ENCODE measurements at places on chromosomes 6 and 20.

DNA sequence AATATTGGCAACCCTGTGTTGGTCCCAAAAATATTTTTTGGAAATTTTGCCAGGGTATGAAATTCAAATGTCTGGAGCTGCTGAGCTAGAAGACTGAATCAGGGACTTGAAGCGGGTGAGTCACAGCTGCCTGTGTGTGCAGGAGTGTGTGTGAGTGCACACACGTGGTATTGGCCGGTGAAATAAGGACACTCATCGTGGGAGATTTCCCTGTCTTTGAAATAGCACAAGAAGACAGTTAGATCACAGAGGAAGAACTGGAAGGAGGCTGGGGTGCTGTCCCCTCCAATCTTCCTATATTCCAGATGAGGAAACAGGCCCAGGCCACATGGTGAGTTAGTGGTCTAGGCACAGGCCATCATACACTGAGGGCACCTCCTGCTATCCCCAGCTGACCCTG lies 123.8 kb upstream of the MLN start:
- no peak for DNase-seq

DNA sequence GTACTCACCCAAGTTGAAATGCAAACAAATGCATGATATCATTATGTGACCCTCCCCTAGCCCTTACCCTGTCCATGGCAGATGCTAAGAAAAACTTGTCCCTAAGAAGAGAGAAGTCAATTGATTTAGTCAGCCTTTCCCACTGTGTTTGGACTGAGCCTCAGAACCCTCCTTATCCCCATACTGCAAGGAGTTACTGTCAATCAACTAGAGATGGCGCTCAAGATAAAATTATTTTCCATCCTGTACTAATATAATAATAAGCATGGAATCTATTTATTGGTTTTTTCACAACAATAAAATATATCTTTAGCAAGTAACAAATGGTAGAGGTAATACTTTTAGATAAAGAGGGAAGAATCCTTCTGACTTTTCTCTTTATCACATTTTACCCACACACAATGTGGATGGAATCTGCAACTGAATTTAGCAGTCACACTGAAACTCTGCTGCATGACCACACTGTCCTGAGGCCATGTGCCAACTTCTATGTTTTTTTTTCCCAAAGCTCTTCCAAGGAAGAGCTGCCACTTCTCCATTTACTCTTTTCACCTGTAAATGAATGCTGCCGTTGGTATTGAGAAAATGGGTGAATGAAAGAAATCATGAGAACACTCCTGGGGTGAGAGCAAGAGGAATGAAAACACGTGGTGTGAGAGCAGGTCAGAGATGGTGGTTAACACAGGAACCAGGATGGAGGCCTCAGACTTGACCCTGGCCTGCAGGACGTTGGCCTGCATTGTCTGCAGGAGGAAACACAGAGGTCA lies 10.5 kb downstream of the NT5E start:
- DNase-seq, result no peak

DNA sequence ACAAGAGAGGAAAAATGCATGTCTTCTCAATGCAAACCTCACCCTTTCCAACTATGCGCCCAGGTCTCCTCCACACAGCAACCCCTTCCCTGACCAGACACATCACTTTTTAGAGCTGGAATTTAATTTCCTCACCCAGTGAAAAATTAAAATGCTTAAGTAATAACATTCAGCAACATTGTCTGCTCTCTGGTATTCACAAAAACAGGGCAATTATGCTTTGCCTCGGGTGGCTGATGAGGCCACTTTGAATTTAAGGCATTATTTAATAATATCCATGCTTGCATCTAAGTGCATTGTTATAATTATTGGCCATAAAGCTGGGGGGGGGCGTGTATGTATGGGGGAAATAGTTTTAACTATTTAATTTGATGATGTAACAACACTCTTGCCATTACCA lies 777.8 kb upstream of the NRSN1 start:
- DNase-seq, result no peak

GRCh38 chr6:77368660-77369313 lies 94.5 kb downstream of the HTR1B start:
- DNase-seq, result no peak

DNA sequence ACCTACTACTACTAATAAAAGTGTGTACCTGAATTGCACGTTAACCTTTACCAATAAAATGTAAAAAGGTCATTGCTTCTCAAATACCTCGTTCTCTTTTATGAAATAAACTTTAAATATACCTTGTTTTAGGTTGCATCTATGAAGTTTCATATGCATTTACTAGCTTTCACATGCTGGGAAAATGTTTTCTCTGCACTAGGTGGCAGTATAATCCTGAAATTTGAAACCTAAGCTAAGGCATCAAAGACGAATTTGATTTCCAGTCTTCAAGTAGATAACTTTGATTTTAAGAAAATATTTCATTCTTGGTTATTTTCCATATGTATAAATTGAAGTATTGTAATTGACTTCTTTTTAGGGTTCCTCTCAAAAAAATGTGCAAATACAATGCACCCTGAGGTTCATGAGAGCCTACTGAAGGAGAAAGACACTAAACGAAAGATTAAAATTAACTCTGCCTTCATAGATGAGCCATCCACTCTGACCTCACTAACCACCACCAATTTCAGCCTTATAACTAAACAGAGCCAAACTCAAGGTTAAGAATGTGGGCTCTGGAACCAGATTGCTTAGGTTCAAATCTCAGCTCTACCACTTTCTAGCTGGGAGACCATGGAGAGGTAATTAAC lies 7.3 kb upstream of the COL9A1 start:
- DNase-seq, result peak; percentile 53

DNA sequence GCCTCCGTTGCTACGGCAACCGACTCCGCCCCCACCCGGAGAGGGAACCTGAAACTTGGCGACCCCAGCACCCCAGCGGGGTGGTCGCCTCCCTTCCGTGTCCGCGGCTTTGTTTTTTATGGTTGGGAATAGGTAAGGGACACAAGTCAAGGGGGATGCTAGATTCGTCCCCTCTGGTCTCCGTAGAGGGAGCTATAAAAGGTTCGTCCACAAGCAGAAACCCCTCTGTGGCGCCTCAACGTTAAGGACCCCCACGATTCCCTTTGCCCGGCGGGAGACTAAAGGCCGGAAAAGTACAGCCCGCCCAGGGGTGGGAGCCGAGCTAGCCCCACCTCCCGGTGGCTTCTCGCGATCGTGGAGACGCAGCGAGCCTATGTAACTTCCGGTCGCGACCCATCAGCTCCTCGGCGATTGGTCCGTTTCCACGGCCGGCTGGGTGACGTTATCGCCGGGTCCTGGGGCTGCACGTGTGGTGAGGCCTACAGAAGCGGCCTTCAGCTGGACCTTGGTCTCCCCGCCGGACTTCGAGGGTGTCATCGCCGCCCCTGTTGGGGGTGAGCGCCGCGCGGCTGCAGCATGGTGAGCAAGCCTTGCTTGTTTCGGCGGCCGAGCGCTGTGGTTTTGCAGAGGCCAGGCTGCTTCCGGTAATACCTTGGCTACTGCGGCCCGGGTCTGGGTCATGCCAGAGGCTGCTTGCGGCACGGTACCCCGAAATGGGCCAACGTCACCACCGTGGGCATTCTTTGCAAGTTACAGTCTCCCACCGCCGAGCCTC lies at the start of gene LTV1:
TSS of gene LTV1 (plus strand) at position 437 of the 775 bp plus-strand sequence. CDS start at position 577, 140 bp downstream.
- peak; percentile 92 for DNase-seq

- DNase-seq, result no peak
Observed at GRCh38 chr6:100346203-100346602, 118.5 kb downstream of the SIM1 start.

GRCh38 chr6:32807020-32807580 lies 9.7 kb downstream of the HLA-DOB start:
- DNase-seq, result no peak

DNA sequence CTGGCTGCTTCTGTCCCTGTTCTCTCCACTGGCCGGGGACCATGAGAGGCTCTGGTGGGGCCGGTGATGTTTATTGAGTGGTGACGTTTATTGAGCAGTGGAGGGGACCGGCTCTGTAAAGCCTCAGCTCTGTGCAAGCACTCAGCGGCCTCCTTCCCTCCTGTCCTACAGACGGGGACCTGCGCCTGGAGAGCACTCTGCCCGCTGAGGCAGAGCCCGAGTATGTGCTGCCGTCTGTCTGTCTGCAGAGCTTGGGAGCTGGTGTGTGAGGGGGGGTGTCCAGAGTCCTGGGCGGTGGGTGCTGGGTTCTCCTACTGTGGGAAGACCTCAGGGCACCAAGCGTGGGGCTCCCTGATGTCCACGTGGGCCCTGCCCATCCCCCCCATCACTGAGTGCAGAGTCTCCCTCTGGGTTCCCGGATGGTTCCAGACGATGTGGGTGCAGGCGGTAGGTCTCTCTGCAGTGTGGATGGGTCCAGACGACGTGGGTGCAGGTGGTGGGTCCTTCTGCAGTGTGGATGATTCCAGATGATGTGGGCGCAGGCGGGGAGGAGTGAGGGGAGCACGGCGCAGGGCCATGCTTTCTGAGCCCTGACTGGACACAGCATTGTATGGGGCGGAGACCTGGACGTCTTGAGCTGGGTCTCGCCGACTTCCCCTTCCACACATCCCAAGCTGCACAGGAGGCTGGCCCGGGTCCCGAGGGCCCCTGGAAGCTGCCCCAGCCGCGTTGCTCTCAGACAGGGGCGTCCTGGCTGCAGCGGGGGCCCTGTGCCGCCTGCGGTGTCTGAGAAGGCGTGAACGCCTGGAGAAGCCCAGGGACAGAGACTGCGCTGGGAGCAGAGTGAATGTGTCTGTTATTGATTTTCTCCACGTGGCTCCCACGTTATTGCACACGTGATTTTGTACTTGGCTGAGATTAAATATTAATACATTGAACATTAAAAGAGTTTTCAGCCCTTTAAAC lies 14.9 kb upstream of the BHLHE23 start:
- no peak for DNase-seq

GRCh38 chr20:38751360-38751976 lies 3.2 kb downstream of the ACTR5 start:
- DNase-seq, result peak; percentile 79

DNA sequence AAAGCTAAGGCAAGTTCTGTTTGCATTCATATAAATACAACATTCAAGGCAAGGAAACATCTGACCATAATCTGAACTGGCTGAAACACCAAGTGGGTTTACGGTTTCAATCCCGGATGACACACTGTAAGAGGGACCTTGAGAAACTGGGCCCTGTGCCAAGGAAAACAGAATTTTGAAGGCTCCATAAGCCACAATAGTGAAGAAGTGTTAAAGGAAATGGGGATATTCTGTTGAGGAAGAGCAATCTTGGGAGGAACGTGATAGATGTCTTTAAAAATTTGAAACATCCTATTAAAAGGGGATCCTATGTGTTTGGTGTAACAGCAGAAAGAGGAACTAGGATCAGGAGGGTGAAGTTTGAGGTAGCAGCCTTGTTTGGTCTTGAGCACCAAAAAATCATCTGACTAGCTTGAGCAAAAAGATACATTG lies 82.4 kb upstream of the TAB2 start:
- no peak for DNase-seq

GRCh38 chr6:20318851-20319387 lies 82.8 kb upstream of the E2F3 start:
- DNase-seq, result no peak

DNA sequence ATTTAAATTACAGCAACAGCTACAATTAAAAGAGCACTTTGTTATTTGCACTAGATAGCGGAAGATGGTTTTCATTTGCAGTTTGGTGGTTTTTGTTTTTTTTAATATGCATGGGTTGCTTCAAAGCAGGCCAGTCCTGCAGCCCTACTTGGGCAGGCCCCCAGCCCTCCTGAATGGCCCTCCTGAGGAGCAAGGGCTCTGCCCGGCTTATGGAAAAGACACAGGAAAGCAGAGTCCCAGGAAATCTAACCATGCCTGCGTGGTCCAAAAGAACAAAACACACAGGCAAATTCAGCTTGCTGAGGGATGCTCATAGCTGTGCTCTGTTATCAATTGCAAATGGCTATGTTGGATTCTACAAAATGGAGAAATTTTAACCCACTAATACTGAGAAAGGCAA lies 371.1 kb upstream of the ARID1B start:
- no peak for DNase-seq

DNA sequence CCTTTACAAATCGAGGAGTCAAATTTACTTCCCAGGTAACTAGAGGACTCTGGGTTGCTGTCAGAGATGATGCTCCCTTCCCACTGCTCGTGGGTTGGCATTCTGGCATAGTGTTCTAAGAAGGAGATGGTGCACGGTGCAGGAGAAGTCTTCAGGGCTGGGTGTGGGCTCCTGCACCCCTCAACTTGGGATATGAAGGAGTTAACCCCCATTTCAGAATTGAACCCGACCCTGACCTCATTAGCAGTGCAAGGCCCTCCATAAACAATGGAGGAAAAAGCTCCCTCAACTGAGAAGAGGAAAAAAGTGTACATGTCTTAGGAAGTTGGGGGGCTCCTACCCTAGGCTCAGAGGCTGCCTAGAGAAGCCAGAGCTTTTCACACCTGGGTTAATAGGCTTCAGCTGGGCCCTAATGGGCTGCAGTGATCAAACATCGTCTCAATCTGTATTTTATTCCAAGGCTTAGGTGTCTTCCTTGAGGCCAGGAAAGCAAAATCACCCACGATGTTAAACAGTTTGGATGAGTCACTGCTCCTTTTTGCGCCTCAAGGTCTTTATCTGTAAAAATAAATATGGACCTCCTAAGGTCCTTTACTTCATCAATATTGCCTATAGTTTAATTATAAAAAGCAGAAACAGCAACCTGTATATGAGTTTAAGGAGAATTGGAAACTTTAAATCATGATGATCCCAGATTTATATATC lies 29.4 kb downstream of the TFAP2B start:
- DNase-seq, result no peak

GRCh38 chr20:22339946-22340345 lies 244.4 kb downstream of the FOXA2 start:
- no peak for DNase-seq

GRCh38 chr20:48102931-48103660 lies 317.8 kb upstream of the SULF2 start:
- DNase-seq, result no peak

DNA sequence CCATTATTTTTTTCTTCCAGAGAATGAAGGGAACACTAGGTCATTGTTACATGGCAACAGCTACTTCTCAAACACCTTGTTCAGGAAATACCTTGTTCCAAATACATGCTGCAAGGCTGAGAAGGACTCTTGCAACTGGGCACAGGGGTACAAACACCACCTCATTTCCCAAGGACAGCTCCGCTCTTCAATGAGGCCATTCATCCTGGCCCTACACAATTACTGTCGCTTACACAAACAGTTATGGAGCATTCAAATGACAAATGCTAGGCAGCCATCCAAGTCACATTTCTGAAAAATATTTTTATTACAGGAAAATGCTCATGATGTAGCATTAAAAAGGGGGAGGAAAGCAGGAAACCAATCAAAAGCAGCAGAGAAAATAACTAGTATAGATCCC lies 611.9 kb downstream of the DHX35 start:
- DNase-seq, result no peak

DNA sequence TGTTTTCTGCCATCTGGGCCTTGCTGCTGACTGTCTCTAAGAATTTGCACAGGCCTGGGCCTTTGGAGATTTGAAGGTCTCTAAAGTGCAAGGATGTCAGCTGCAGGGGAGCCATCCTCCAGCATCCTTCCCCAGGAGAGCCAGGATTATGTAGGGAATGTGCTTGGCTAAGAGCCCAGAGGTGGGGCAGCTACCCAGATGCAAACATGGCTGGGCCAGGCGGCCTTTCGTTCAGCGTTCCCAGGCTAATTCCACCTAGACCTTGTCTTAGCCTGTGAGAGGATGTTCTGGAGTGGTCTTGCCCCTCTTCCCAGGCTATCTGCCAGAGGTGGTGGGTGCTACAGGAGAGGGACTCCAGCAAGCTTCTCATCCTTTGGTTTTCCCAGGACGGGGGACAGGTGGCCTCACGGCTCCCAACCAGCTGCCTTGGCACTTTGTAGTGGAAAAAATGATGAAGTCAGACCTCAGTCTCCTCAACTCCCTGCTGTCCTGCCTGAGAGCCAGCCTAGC lies 7.7 kb upstream of the PTGIS start:
- no peak for DNase-seq

Measured in hematopoietic multipotent progenitor cell treated with erythropoietin and hydrocortisone succinate and interleukin-3 and kit ligand, for 17 days (in vitro differentiated cells).